ENCODE measurements at places on chromosomes 4 and X.

DNA sequence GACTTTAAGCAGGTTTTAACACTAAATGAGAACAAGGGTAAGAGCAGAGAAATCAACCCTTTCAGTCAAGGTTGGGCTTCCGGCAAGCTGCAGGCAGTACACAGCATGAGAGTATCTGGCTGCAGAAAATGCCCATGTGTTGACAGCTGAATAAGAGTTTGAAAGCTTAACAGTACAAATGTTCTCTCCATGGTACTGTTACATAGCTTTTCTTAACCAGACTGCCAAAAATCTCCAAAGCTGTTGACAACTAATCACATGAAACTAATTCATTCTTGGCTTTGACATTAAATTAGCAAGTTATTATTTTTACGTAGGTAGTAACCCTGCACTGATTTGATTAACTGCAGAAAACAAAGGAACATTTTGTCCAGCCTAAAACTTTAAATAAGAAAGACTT is 153.5 kb downstream of the SLC10A7 start:
- DNase-seq = no peak

DNA sequence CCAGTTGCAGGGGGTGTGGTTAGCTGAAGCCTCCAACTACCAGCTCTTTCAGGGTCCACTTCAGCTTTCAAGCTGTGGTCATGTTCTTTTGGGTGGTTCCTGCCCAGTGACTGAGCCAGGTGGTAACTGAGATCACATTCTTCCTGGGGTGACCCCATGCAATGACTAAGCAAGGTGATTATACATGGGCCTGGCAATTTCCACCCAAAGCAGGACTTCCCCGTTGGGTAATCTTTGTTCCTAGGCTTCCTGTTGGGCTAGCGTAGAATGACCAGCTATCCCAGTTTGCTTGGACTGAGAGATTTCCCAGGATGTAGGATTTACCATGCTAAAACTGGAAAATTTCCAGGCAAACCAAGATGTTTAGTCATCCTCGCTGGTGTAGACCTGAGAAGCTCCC is 18.4 kb upstream of the MAGEB17 start:
- no peak for DNase-seq

GRCh38 chrX:703866-704265 is 73.3 kb downstream of the SHOX start:
- DNase-seq = no peak

DNA sequence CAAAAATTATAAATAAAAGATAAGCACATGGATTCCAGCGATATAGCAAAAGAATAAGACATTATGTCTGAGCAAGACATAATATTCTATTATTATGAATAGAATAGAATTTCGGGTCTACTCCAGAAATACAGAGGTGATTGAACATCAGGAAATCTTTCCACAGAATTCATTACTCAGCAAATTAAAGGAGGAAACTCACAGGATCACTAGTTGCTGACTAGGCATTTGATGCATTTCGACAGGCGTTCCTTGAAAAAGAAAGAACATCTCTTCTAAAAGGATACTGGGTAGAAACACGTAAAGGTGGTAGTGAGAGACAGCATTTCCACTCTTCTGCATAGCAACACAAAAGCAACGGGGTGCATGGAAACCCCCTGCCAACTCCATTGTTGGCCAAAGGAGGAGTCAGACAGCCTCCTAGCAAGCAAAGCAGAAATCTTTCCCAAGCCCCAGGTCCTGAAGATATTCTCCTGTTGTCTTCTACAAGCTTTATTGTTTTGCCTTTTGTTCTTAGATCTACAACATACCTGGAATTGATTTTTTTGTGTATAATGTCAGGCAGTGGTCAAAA is 14.3 kb upstream of the PDZD4 start:
- no peak for DNase-seq

GRCh38 chr4:162038112-162038511 is 125.7 kb downstream of the FSTL5 start:
- DNase-seq = no peak

DNA sequence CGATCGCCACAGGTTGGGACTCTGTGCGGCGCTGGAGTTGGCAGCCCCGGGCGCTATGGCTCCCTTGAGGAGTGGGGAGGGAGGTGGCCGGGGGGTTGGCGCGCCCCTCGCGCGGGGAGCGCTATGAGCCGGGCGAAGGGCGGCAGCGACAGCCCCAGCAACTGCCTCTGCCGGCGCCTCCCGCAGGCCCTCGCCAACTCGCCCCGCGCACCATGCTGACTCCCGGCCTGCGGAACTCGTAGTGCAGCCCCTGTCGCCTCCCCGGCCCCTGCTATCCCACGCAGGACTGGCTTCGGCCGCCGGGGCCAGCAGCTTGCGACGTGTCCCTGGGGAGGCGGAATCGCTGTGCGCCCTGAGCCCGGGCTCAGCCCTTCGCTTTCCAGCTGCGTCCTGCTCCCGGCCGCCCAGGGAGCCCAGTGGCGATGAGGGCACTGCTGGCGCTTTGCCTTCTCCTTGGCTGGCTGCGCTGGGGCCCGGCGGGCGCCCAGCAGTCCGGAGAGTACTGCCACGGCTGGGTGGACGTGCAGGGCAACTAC is 415 bp downstream of the SHISA3 start:
- DNase-seq = no peak

GRCh38 chr4:19686456-19686855 is 565.2 kb upstream of the SLIT2 start:
- no peak for DNase-seq

DNA sequence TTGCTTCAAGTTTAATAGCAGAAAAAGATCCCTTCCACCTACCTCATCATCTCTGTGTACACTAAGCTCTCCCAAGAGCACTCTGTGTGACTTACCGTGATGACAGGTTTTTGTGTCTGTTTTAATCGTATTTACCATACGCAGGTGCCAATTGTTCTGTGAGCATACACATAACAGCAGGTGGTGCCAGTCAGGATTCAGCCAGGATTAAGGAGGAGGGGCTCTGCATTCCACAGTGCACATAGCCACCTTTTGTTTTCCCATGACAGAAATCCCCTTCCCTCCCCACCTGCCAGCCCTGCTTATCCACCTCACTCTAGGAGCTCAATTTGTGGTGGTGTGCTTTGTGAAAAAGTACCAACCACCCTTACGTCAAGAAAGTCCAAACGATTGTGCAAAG is 14.8 kb downstream of the ANK2 start:
- no peak for DNase-seq

DNA sequence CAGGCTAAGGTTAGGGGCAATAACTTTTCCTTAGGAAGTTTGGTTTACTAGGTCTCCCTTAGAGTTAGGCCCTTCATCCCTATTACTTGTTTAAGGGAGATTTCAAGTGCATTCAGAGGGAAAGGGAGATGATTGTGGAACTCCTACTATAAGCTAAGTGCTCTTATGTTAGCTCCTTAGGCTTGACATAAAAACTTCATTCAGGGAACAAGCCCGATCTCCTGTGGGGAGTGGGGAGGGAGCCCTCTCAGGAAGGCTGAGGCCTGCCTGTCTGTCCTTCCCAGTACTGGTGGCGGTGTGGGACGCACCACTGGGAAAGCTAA is 8.0 kb downstream of the KLF3 start:
- DNase-seq = no peak

GRCh38 chr4:85676050-85676425 is 201.1 kb downstream of the ARHGAP24 start:
- DNase-seq = no peak

DNA sequence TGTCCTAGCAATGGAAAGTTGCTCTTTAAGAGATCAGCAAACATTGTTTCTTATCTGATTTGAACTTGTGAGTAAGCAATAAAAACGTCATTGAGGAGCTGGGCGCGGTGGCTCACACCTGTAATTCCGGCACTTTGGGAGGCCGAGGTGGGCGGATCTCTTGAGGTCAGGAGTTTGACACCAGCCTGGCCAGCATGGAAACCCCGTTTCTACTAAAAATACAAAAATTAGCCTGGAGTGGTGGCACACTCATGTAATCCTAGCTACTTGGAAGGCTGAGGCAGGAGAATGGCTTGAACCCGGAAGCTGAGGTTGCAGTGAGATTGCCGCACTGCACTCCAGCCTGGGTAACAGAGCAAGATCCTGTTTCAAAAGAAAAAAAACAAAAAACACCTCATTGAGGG is 11.2 kb upstream of the PLAC8 start:
- DNase-seq = no peak

- no peak for DNase-seq
These were observed 1.2 kb downstream of the RBBP7 start for GRCh38 chrX:16868920-16869319.

DNA sequence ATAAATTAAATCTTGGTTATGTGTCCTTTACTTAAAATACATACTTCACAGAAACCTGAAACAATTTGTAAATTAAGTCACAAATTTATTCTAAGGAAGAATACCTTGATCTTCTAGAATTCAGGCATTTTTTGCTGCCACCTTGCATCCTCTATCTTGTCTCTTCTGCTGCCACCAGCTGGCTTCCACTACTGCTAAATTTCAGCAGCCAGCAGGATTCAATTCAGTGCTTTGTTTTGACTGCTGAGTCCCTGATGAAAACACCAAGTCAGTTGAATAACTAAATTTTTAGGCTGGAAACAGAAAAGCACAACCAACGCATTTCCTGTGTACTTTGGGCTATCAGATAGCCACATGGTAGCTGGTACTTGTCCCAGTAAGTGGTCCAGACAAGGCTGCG is 2.4 kb upstream of the MBTPS2 start:
- no peak for DNase-seq

DNA sequence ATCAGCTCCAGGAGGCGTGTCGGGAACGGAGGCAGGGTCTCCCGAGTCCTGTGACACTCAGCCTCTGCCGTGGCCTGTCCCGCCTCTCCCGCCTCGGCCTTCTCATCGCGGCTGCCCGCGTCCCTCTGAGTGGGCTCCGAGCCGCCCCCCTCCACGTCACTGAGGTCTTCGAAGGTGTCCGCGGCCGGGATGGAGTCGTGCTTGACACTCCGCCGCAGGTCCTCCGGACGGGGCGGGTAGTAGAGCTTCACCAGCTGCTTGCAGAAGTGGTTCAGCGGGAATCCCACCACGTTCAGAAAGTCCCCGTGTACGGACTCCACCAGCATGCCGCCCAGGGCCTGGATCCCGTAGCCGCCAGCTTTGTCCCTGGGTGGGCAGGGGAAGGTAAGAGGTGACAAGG is 25.0 kb downstream of the ASMTL start:
- DNase-seq = no peak
